ENCODE measurements at places on chromosomes 5 and 9.

- DNase-seq = no peak
These were observed 41.5 kb upstream of the PPP3R2 start for GRCh38 chr9:101636247-101636646.

- no peak for DNase-seq
These were observed 546.4 kb downstream of the DTWD2 start for GRCh38 chr5:118441956-118442355.

GRCh38 chr5:17374973-17375742 lies 122.9 kb upstream of the TAF11L2 start:
- DNase-seq = no peak

GRCh38 chr5:171023508-171023907 lies 161.7 kb downstream of the RANBP17 start:
- DNase-seq = no peak
